Hematopoietic multipotent progenitor cell treated with erythropoietin and hydrocortisone succinate and interleukin-3 and kit ligand, for 8 days (in vitro differentiated cells): ENCODE measurements at places on chromosomes 6 and 20.

GRCh38 chr6:27040244-27041042 is 207.1 kb upstream of the PRSS16 start:
- DNase-seq: no peak

DNA sequence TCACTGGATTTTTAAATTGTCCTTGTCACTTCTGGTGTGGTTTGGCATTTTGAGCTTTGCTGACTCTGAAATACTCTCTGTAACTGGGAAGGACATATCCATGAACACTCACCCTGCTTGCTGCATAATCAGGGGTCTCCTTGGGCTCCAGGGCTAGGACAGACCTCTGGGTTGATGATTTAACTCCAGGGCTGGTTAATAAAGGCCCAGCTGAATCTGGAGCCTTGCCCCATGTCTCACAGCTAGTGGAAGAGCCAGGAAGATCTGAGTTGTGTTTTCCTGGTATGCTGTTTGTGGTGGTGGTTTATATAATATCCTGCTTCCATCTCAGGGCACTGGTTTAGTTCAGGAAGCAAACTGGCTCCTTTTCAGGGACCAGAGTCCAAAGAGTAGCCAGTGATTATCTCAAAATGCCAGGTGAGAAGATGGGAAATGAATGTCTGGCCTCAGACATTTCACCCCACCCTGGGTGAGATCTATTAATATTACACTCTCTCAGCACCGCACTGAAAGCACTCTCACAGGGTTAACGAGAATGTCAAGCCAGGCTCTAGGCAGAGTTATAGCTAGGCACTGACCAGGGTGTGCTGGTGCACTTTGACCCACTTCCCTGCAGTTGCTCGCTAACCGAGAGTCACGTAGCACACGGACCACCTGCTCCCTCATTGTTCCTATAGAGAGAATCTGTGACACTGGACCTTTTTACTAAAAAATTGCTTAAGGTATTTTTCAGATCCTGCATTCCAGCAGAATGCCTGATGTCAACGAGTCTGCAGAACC is 90.1 kb upstream of the SLC22A16 start:
- no peak for DNase-seq

DNA sequence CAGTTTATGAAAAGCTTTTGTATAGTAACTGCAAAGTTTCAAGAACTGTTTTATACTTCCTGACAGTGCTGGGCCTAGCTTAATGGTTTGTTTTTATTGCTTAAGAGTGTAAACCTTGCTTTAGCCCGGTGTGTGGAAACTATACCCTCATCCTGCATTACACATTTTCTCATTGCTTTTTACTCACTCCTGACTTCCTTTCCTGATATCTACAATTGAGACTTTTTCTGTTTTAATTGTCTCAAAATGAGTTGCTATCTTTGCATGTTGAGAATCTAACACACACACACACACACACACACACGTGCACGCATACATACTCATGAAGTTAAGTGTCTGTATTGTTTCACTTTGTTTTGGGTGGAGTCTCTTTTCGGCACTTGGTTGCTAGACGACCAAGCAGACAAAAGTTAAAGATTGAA is 16.7 kb downstream of the BMP2 start:
- no peak for DNase-seq

GRCh38 chr20:63810730-63811490 is 20.2 kb downstream of the ZBTB46 start:
- no peak for DNase-seq

GRCh38 chr6:79635232-79635543 is 4.1 kb downstream of the SH3BGRL2 start:
- DNase-seq: no peak

GRCh38 chr6:157961832-157962575 is 19.7 kb upstream of the SYNJ2 start:
- DNase-seq: no peak

- no peak for DNase-seq
These were observed 512.7 kb upstream of the JAG1 start for GRCh38 chr20:11186301-11187008.

DNA sequence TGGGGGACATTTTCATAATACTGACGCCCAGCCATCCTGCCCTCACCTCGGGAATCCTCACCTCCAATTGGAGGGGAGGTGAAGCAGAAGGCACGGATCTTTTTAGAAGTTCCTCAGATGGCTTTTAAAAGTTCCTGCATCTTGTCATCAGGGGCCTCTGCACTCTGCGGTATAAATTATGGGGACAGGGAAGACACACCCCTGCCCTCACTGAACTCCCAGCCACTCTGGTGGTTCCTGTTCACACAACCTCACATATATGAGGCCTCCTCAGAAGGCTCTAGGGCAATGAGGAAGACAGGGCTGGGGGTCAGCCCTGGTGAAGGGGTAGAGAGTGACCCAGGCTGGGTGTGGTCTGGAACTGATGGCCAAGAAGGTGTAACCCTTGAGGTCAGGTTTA is 187.0 kb downstream of the SOD2 start:
- no peak for DNase-seq

DNA sequence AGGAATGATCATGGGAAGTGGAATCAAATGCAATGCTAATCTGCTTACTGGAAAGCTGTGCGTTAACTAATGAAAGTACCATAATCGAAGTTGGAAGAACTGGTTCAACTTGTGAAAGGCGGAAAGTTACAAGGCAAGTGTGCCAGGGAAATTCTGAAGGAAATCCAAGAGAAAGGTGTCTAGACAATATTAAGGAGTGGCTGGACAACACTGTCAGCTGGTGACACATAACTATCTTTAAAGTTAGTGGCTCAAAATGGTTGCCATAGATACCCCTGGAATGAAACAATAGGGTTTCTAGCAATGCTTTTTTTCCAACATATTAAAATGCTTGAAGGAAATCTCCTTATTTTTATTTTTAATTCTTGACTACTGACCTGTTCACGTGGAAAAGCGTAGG is 90.4 kb downstream of the BMP2 start:
- no peak for DNase-seq

DNA sequence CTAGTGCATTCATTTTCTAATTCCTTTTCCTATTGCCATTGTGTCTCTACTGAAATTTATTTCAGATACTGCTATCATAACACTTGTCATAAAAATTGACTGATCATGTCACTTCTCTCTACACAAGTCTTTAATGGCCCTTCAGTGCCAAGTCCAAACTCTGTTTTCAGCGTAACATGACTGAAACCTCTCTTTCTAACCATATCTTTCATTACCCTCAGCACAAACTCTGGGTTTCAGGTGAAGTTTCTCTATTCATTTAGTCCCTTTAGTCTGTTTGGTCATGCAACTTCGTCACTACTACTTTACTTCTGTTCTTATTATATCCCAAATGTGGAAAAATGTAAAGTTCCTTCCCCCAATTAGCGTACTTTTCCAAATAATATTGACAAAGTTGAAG is 234.9 kb downstream of the OGFRL1 start:
- DNase-seq: no peak

GRCh38 chr20:40293740-40294139 is 395.3 kb downstream of the MAFB start:
- no peak for DNase-seq

- DNase-seq: no peak
These were observed 147.6 kb upstream of the FAM83B start for GRCh38 chr6:54698974-54699373.

- DNase-seq: no peak
These were observed 72.7 kb upstream of the AKAP12 start for GRCh38 chr6:151167034-151167433.

GRCh38 chr6:169141671-169142537 is 111.7 kb downstream of the THBS2 start:
- DNase-seq: no peak

- DNase-seq: no peak
These were observed 97.7 kb upstream of the VGLL2 start for GRCh38 chr6:117167520-117168271.

DNA sequence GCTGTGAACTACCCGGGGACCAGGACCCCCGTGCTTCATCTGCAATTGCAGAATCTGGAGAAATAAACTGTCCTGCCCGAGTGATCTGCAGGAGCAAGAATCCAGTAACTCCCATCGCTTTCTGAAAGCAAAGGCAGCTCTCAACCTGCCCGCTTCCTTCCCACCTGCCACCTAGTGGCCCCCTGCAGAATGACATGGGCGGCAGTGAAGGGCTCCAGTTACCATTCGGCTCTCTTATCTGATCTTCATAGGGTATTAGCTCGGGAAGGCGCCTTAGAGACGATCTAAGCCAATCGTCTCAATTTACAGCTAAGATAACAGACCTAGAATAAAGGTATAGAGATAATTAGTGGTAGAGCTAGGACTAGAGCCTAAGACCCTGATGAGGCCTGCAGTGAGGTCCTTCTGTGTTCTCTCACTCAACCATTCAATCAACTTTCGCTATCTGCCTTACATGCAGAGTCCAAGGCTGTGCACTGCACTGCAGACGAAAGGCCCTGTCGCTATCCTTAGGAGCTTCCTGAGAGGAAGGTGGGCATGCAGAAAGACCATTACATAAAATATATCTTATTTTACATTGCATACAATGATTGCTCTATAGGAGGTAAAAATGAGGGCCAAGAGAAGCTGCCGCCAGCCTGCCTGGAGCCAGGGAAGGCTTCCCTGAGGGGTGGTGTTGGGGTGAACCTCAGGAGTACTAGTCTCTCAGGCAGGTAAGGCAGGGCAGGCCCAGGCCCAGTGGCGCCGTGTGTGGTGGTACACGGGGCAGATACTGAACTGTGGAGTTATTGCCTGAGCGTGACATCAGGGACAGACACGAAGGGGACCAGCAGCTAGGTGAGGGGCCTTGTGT is 7.1 kb upstream of the PSMG4 start:
- peak; percentile 92 for DNase-seq

- no peak for DNase-seq
These were observed 26.6 kb downstream of the PYGB start for GRCh38 chr20:25274481-25274880.

- no peak for DNase-seq
These were observed 18.0 kb downstream of the PRPH2 start for GRCh38 chr6:42704251-42704936.

- DNase-seq: no peak
These were observed 25.4 kb upstream of the CST3 start for GRCh38 chr20:23663180-23663579.

DNA sequence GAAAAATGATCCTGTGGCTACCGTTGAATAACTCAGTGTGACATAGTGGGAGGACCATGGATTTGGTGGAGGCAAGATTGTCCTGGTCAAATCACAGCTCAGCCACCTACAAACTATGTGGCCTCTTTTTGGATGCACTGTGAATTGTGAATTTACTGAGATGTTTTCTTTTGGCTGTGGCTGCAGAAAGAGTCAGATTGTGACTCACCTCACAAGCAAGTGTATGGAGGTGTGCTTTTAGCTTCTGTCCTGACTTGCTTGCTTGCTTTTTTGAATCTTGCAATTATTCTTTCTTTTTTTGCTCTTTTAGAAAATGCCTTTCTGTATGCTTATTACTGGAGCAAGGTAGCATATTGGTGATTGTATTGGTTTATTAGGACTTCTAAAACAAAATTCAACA is 122.9 kb upstream of the FOXO3 start:
- DNase-seq: no peak

- no peak for DNase-seq
These were observed 73.6 kb upstream of the TIAM2 start for GRCh38 chr6:154921482-154921881.

- DNase-seq: no peak
These were observed 464.9 kb downstream of the TBC1D32 start for GRCh38 chr6:120869397-120869796.

DNA sequence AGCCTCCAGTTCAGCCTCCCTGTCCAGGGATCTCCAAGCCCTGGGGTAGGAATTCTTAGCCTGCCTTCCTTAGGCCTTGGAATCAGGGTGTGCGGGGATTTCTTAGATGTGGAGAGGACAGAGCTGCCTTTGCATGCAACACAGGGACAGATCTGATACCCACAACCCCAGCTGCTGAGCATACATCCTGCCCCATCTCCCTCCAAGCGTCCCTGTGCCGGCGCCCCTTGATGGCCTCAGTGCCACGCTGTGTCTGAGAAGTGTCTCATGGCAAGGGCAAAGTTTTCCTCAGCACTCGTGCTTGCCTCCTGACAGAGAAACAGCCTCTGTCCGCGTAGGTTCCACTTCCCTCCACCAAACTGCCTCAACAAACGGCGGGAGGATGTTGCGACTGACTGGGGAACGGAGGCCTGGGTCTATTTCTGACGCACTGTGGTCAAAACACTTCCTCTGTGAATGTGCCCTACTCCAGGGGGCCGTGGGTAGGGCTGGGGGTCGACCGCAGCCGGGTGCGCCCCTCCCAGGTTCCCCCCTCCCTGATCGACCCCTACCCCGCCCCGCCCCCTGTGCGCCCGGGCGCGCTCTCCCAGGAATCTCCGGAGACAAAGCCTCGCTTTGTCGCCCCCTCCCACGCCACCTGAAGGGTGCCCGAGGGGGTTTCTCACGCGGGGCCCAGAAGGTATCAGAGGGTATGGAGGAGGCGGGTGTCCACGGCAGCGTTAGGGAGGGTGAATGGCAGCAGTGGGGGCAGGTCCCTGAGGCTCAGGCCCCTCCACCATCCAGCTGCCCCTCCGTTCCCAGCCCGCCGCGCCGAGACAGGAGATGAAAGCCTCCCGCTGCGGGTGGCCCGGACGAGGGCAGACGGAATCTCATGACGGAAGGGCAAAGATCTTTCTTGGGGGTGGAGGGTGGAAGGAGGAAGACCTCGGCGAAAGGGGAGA is 806 bp downstream of the MICAL1 start:
- DNase-seq: no peak

GRCh38 chr6:4178737-4179333 is 43.5 kb upstream of the ECI2 start:
- no peak for DNase-seq

GRCh38 chr6:169564453-169565240 is 137.2 kb downstream of the WDR27 start:
- no peak for DNase-seq

DNA sequence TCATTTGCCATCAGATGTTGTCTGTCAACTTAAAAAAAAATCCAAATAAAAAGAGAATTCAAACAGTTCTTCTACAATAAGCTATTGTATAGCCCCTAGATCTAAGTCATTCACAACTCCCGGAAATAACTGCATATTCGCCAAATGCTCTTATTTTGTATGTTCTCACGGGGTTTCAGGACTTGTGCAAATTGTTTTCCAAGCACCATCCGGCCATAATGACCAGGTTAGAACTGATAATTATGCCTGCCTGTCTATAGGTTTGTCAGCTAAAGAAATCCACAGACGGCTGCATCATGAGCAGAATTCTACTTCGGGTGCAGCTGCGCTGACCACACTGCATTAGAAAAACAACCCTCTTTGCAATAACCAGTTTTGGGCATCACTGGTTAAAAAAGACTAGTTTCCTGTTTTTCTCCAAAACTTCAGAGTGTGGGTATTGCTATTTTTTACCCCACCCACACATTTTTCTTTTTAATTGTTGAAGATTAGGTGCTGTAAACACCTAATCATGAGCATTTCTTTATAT is 87.7 kb downstream of the HIVEP2 start:
- no peak for DNase-seq

GRCh38 chr20:59733351-59733750 is 129.0 kb downstream of the PHACTR3 start:
- DNase-seq: no peak

- no peak for DNase-seq
These were observed 47.5 kb downstream of the CHMP4B start for GRCh38 chr20:33858666-33859065.

DNA sequence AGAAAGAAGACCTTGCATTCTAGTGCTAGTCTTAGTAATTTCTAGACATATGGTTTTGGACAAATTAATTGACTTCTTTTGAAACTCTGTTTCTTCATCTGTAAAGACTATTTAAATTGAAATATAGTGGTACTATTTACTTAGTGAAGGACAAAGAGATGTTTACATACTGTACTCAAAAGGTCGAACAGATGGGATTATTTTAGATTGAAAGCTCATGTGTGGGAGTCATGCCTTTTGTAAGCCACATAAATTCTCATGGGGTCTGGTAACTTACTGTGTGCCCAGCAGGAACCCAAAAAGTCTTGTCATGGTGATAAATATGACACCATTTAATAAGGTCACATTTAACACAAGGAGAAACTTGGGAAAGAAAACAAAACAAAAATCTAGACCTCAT is 368.2 kb upstream of the CITED2 start:
- DNase-seq: no peak
